ENCODE measurements at places on chromosomes 6 and 20.

GRCh38 chr20:57548177-57549058 is 12.5 kb upstream of the PCK1 start:
- no peak for DNase-seq

- peak; percentile 12 for DNase-seq
Measured at GRCh38 chr6:25280344-25281074, 1.3 kb downstream of the CARMIL1 start.

GRCh38 chr6:104531646-104532045 is 328.1 kb downstream of the HACE1 start:
- DNase-seq: no peak

DNA sequence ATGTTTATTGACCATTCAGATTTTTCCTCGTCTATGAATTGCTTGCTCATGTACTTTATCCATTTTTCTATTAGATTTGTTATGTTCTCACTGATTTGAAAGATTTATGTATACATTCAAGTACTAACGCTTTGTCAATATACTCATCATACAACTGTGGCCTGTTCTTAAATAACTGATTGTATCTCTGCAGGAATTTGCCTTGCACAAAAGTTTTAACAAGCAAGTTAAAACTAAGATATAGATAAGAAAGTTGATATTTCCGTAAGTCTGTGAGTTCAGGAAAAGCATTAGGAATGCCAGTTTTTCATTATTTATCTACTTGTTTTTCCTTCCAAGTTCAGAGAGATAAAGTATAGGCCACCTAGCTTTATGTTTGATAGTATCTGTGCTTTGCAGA is 95.2 kb downstream of the PDE7B start:
- DNase-seq: no peak

- no peak for DNase-seq
Measured at GRCh38 chr6:47187113-47187512, 122.6 kb downstream of the TNFRSF21 start.

DNA sequence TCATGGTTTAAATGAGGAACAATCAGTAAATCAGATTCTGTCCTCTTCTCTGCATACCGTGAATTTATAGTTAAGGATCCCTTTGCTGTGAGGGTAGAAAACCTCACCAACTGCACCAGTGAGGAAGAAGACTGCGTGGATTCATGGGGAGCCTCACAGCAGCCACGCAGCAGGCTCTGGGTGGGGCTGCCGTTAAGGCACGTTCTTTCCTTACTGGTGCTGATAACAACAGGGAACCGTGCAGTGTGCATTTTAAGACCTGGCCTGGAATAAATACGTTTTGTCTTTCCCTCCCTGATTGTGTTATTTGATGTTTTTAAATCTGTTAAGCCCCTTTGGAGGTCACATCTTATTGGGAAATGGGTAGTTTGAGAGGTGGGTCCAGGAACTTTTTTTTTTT is 17.6 kb upstream of the MYLK2 start:
- no peak for DNase-seq

DNA sequence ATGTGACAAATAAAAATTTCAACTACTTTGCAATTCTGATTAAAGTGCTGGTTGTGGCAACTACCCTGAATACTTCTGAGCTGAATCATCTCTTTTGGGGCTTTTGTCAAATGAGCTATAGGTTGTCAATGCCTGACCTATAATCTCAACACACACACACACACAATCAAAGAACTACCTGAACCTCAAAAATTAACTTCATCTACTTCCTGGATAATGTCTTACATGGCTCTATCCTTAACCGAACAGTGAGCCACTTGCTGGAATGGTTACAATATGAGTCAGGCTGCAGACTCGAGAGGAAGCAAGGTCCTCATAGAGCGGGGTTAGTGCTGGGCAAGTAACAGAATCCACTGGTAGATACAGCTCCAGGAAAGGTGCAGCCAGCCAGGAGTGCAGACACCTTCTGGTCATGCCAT is 70.6 kb upstream of the DST start:
- DNase-seq: no peak

- DNase-seq: no peak
Measured at GRCh38 chr6:166618251-166618650, 8.8 kb downstream of the RPS6KA2 start.

DNA sequence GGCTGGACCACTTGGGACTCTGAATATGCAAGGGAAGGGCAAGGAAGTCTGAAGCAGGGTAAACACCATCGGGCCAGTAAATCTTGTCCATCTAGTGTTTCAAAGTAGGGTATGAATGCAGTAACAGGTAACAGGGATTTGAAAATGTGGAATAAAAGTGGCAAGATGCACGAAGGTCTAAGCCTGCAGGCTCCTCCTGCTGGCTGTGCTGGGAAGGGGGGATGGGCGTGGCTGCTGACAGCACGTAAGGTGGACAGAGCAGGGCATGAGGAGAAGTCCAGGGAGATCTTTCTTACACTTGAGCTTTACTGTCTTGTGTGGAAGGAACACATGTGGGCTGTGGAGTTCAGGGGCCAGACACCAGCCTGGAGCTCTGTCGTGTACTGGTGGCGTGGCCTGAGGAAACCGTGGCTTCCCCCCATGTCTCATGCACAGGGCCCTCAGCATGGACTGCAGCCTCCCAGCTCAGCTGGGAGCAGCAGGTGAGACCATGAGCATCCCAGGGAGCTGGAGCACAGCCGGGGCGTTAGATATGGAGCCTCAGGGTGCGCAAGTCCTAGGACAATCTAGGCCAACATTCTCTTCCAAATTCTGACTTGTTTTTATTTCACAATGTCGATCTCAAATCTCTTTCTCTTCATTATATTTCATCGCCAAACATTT is 84.5 kb downstream of the SLC22A23 start:
- DNase-seq: no peak

GRCh38 chr6:12506159-12506558 is 210.4 kb upstream of the PHACTR1 start:
- no peak for DNase-seq

GRCh38 chr6:110620065-110620464 is 143.7 kb upstream of the SLC22A16 start:
- DNase-seq: no peak

DNA sequence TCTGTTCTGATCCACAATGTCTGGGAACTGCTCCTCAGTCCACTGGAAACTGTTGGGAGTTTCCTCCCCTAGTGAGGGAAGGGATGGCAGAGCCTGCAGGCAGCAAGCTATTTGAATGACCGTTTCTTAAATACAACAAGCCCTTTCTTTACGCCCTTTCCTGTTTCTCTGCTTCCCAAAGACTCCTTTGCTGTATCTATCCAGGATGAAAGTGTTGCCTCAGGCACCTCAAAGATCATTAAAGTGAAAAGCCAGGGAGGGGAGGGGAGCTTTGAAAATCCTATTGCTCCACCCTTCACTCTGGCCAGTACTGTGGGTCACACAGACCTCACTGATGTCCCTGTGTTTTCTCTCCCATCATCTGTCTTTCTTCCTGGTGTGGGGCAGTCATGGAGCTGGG is 213.1 kb downstream of the RNF144B start:
- DNase-seq: no peak

DNA sequence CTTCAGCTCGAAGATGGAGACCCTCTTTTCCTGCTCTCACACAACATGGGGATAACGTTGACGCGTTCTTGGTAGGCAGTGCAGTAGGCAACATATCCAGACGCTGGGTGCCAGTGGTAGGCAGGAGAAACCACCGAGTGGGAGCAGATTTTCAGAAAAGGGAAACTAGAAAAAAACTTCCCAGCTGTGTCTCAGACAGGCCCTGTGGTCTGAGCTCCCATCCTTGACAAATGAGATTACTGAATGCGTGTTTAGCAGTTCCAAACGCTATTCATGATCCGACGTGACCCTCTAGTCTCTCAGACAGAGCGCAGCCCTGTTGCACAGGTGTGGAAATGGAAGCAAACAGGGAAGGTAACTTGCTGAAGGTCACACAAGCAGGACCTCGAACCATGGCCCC is 83.9 kb upstream of the DUSP22 start:
- no peak for DNase-seq

DNA sequence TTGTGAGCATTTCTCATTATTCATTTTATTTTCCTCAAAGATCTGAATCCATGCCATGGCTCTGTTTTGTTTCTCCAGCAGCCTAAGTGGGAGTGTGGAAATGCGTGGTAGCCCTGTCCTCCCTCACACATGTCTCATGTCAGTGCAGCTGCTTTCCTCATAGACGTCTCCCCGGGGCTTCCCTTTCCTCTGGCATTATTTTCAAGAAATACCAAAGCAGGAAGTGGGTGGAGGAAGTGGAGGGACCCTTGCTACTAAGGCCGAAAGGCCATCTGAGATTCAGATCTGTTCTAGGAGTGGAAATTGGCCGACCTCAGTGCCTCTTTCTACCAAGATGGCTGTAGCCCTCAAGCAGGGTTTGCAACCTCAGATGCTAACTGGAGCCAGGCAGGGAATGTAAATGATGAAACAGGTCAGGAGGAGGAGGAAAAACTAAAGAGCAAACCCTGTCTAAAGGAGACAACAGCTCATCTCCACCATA is 420.9 kb upstream of the PLCB4 start:
- DNase-seq: no peak

- no peak for DNase-seq
Measured at GRCh38 chr6:4280707-4281106, 145.3 kb upstream of the ECI2 start.

GRCh38 chr6:53827531-53827930 is 32.7 kb downstream of the LRRC1 start:
- no peak for DNase-seq

Data from CD4-positive, alpha-beta T cell treated with Interleukin-10 for 1 hour (primary cell).